ENCODE measurements at places on chromosomes 5 and 9.

DNA sequence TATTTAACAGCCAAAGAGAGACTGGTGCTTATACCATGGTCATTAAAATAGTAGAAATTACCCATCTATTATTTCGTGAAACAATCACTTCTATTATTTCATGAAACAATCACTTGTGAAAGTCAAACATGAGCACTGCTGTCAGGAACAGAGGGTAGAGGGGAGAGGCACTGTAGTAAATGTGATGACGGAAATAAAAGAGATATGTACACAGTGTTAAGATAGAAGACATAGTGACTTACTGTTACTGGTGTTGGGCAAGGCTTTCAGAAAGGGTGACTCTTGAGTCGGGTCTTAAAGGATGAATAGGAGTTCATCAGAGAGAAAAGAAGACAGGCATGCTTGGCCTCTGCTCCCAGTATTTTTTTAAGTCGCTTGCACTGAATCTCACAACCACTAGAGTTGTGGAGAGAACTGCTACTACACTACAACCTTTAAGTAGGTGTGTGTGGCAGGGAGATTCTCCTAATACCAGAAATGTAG is 162.6 kb upstream of the GNA14 start:
- no peak for DNase-seq

GRCh38 chr5:138685193-138685745 is 68.0 kb upstream of the CTNNA1 start:
- DNase-seq: no peak

- no peak for DNase-seq
Measured at GRCh38 chr9:113568571-113569321, 105.2 kb downstream of the RGS3 start.

- DNase-seq: no peak
Measured at GRCh38 chr9:134757216-134757975, 115.8 kb downstream of the COL5A1 start.

GRCh38 chr9:110623462-110624025 is 44.0 kb upstream of the SVEP1 start:
- no peak for DNase-seq

GRCh38 chr9:127554966-127555839 is 56.9 kb upstream of the STXBP1 start:
- DNase-seq: no peak

DNA sequence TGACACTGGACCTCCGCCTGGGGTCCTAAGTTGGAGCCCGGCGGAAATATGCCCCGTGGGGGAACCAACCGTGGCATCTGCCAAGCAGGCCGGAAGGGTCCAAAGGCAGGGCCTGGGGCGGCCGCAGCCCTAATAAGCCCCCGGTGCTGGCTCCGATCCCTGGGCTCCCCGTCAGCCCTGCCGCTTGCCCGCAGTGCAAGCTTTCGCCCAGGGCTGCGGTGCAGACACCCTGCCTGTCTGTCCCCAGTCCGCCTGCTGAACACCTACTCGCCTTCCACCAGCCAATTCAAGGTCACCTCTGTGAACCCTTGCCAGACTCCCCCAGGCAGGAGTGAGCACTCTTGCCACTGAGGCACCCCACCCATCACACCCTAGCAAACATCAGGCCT is 502 bp upstream of the PTGR1 start:
- DNase-seq: no peak

GRCh38 chr5:134328619-134329018 is 38.4 kb downstream of the CDKL3 start:
- DNase-seq: no peak

GRCh38 chr5:15966066-15966640 is 213.4 kb downstream of the MARCHF11 start:
- DNase-seq: no peak

GRCh38 chr9:37414503-37414943 is 8.0 kb upstream of the GRHPR start:
- DNase-seq: no peak

- DNase-seq: no peak
Measured at GRCh38 chr9:135588886-135589595, 27.5 kb downstream of the PAEP start.

DNA sequence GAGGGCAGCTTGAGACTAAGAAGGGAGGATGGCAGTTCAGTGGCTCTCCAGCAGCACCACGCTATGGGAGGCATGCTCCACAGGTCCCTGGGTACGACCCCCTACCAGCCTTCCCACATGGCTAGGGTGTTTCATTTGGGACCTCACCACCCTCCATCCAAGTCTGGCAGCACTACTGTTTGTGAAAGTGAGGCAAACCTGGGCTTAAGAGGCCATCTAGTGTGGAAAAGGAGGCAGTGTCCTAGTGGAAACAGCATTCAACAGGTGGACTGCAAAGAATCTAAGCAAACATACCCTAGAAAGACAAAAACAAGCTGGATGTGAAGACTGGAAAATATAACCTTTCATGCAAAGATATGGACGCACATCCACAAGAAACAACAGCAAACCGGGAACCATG is 4.8 kb upstream of the C5orf47 start:
- DNase-seq: no peak

GRCh38 chr9:84271531-84271900 is 69.0 kb downstream of the SLC28A3 start:
- no peak for DNase-seq

DNA sequence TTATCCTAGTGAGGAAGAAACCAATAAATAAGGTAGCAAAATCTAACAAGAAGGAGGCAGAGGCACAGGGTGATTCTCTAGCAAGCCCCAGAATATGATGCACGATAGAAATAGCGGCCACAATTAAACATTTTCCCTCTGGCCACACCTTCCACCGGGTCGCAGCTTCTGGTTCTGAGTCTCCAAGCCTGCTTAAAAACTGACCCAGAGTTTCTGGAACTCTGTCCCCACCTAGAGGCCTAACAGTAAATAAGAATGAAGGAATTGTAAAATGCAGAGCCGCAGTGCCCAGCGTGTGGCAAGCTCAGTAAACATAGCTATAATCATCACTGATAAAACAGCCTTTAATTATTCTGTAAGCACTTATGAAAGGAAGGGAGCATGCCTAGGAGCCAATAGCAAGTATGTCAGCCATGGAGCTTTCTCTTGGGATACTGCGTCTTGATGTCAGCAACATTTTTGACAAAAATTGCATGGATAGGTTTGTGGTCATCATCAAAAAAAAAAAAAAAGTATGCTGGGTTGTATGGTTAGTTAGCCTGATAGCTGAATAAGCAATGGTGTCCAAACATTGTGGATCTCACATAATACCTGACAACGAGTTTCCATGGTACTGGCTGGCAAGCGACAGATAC is 465.5 kb downstream of the DNAH5 start:
- DNase-seq: no peak

DNA sequence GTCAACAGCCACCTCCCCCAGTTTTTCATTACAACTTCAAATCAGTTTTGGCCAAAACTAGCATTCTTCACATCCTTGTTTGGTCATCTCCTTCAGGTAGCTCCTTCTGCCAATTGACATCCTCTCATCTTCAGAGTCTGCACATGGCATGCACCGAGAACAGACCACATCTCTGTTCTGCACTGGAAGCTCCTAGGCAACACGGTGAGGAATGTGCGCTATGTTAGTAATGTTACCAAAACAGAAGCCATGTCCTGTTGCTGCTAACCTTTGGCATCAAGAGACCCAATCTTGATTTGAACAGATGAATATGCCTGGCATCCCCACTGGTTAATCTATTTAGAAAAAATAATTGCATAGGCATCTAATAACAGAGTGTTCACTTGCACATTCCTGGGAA is 5.1 kb upstream of the HK3 start:
- no peak for DNase-seq

All from GF-D8 (cell line).